ENCODE measurements at places on chromosomes 1 and 21.

GRCh38 chr21:32131960-32132359 is 146.9 kb downstream of the MIS18A start:
- DNase-seq, result no peak

- no peak for DNase-seq
Observed at GRCh38 chr1:17673329-17674072, 81.6 kb upstream of the ACTL8 start.

DNA sequence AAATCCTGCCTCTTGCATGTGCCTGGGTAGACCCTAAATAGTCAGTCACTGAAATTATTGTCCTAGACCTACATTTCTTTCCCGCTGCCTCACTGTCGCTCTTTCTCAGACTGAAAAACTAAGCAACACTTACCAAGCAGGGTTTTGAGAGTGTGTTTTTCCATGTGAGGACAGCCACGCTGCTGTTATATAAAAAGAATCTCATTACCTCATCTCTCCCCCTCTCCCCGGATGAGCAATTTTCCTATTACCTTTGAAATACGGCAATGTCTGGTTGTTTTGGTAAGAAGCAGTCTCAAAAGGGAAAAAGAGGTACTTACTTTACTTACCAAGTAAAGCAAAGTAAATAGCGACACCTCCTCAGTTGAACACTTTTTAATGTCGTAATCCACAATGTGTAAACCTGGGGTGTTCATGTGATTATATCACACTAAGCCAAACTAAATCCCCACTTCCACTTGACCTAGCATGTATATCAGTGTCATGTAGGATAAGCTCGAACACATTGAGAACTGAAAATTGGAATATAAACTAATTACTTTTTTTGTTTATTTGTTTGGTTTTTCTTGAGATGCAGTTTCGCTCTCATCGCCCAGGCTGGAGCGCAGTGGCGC is 12.2 kb upstream of the VN1R5 start:
- no peak for DNase-seq

- DNase-seq, result no peak
Observed at GRCh38 chr1:119662034-119662437, 14.0 kb upstream of the ZNF697 start.

GRCh38 chr1:29743264-29743663 is 506.9 kb downstream of the PTPRU start:
- DNase-seq, result no peak

DNA sequence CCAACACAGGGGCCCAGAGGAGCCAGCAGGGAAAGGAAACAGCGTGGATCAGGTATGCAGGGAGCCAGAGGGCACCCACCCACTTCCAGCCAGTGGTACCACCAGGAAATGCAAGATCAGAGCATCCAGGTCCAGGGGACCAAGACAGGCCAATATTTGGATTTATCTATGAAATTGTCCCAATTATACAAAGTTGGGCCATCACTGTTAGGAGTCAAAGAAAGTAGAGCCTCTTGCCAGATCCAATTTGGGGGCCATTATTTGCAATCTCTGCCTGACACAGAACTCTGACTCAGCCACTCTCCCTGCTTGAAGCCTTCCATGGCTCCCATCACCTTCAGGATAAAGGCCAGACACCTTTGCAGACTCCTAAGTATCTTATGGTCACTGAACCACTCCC is 21.1 kb upstream of the TAS1R2 start:
- no peak for DNase-seq

GRCh38 chr1:19682901-19683300 is 18.2 kb downstream of the HTR6 start:
- DNase-seq, result no peak

Measured in NCI-H1105 (cell line).